ENCODE measurements at places on chromosomes 4 and X. TPM values are rescaled to one million over a fixed set of nuclear protein-coding genes. Genes with fewer than 3 reads are reported as not detected.

PCDH7 gene
- total RNA-seq, result not detected

DNA sequence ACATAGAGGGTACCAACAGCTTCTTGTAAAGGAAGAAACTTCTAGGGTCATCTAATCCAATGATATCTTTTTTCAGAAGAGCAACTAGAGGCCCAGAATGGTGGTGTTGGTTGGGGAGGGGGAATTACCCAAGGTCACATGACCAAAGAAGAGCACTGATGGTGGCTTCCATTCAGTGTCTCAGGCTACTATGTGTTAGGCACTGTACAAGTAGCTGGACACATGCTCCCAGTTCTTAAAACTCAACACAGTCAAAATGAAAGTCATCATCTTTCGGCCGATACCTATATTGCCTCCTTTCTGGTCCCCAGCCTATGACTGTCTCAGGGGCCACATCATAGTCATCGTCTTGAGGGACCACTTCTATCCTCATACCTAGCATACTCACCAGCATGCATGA is 88.1 kb downstream of the ARHGAP6 start:
- no peaks in the 10 kb centered on the region for H3K4me1 ChIP-seq
- no peaks in the 10 kb centered on the region for H3K36me3 ChIP-seq
- peaks cover 3% of the 10 kb centered on the region for H3K27me3 ChIP-seq
- no peak for DNase-seq

DNA sequence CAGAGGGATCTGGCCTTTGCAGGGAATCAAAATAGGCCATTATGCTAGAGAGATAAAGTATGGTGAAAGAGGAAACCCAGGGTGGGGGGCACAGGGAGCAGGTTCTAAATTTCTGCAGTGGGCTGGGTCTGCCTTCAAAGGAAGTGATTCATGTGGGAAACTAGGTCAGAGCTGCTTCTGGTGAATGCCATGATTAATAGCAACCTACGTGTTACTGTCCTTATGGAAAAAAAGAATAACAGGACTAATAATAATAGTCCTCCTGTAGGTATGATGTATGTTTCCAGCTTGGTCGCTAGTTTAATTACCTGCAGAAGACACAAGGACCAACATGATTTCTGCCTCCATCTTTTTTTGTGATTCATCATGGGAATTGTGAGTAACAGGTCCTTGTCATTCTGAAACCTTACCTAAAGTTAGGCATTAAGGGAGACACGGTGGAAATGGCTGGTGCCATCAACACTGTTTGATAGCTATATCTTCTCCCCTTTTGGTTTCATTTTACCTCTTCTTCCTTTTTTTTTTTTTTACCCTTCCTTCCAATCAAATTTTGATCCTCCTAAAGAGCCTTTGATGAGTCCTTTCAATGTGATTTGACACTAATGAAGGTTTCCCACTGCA is 180.4 kb downstream of the CPEB2 start:
- peaks cover 6% of the 10 kb centered on the region for H3K27me3 ChIP-seq
- H3K27ac ChIP-seq, result no peak overlapping the region

KLHL5 gene
- 26.2 TPM for total RNA-seq

DNA sequence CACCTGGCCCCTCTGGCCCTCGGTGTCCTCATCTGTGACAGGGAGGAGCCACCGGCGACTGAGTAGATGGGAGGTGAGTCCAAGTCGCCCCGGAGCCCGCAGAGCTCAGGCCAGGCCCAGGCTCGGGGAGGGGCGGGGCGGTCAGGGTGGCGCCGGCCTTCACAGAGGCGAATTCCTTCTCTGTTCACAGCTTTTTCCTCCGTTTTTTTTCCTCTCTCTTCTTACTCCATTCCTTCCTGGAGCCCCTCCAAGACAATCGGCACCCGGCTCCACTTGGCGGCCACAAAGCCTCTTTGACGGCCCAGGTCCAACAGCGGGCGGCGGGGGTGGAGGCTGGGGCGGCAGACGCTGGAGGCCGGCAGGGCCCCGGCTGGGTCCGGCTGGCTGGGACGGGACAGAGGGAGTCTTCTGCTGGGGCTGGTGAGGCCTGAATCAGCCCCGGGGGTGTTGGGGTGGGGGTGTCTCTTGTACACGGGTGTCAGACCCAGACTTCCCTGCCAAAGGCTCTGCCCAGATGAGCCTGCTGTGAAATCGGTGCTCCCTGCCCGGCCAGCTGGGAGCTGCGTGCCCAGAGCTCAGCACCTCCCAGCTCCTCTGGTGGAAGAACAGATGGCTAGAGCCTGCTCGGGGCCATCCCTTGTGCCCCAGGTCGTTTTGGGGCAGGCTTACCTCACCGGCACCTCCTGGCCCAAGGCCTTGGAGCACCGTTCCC is 22.6 kb downstream of the FGFRL1 start:
- H3K27me3 ChIP-seq, result no peaks in the 10 kb centered on the region
- H3K4me1 ChIP-seq, result no peaks in the 10 kb centered on the region
- DNase-seq, result no peak
- H3K4me3 ChIP-seq, result no peak overlapping the region

- H3K4me3 ChIP-seq, result no peak overlapping the region
- H3K4me1 ChIP-seq, result peaks cover 6% of the 10 kb centered on the region
- no peaks in the 10 kb centered on the region for H3K36me3 ChIP-seq
Measured at GRCh38 chr4:5757954-5758353, 47.0 kb downstream of the EVC start.

ZNF157 gene
- 0.23 TPM for total RNA-seq

- peak; percentile 54 for DNase-seq
- peaks cover 11% of the 10 kb centered on the region for H3K27me3 ChIP-seq
- H3K4me1 ChIP-seq, result no peaks in the 10 kb centered on the region
- no peak overlapping the region for H3K4me3 ChIP-seq
Measured at GRCh38 chr4:6362896-6363295, 93.2 kb downstream of the WFS1 start.

DNA sequence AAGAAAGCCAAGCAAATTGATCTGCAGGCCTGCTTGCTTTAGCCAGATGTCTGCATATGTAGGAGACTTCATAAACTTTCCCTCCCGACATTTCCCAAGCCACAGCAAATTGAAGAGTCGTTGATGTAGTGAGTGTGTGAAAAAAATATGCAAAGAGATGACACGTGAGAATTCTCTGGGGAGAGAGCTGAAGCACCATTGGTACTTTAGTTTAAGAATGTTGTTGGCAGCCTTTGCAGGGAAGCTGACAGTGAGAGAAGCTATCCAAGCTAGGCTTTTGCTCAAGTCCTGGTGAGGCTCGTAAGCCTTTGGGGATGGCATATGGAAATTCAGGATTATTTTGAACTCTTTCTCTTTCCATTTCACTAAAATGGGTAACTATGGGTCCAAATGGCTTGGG is 87.5 kb downstream of the GLRA2 start:
- no peaks in the 10 kb centered on the region for H3K36me3 ChIP-seq
- H3K27me3 ChIP-seq, result no peaks in the 10 kb centered on the region
- H3K4me3 ChIP-seq, result no peak overlapping the region
- DNase-seq, result no peak

- no peak overlapping the region for H3K27ac ChIP-seq
- H3K27me3 ChIP-seq, result peaks cover 3% of the 10 kb centered on the region
- peaks cover 3% of the 10 kb centered on the region for H3K36me3 ChIP-seq
- H3K4me1 ChIP-seq, result peaks cover 14% of the 10 kb centered on the region
- no peak for DNase-seq
Measured at GRCh38 chr4:174593701-174594100, 71.4 kb upstream of the HPGD start.
